CD8-positive, alpha-beta memory T cell (primary cell): ENCODE measurements at places on chromosomes 11 and 22.
A peak's percentile ranks its signal among the peaks of the same experiment; 100 is the strongest.

GRCh38 chr11:65569164-65569972, 909 bp upstream of the ZNRD2 start:
- DNase-seq, result no peak

GRCh38 chr11:18668131-18668530, 30.4 kb upstream of the TMEM86A start:
- DNase-seq, result no peak

GRCh38 chr11:134395002-134395401, 17.0 kb downstream of the B3GAT1 start:
- DNase-seq, result no peak

DNA sequence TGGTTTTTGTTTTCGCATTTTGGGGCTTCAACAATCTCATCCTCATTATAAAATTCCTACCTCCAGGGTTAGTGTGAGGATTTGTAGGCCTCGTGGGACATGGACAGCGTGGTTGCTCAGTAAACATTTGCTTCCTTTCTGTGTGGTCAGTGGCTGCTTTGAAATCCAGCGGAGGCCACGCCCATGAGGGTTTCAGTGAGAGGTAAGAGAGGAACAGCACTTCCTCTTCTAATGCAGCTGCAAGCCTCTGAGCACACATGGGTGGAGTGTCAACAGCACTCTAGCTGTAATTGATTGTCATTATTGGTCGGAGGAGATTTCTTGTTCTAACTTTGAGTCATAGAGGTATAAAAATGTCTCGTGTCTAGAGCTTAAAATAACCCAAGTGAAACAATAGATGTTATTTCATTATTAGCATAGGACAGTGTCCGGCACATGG, 6.0 kb upstream of the ARHGAP42 start:
- peak; percentile 8 for DNase-seq
